RPMI7951 (cell line): ENCODE measurements at places on chromosomes 5 and 9. TPM values are rescaled to one million over a fixed set of nuclear protein-coding genes. Genes with fewer than 3 reads are reported as not detected.

DNA sequence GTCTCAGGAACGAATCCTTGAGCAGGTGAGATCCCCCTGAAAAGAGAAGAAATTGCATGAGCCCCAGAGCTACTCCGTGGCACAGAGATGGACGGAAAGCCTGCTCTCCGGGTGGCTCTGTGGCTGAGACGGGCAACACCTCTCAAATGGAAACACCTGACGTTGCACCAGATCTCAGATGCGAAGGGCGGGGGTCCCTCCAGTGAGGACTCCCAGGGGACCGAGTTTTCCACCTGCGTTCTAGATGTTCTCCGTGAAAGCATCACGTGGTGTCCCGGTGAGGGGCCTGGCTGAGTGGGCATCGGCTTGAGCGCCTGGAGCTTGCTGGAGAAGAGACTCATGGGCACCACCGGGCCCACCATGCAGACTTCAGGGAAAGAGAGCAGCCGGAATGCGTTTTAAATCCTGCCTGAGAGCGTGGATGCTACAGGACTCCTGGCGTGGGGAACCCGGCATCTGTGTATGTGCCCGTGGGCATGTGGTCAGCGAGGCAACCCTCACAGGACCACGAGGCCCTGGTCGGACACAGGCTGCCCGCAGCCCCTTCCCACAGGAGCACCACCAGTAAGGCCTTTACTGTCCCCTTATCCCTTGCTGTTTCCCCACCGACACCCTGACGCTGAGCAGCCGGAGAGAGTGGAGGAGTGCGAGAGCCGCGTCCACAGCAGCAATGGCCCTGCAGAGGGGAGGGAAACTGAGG, 378.4 kb upstream of the IRX4 start:
- no peak for DNase-seq

DNA sequence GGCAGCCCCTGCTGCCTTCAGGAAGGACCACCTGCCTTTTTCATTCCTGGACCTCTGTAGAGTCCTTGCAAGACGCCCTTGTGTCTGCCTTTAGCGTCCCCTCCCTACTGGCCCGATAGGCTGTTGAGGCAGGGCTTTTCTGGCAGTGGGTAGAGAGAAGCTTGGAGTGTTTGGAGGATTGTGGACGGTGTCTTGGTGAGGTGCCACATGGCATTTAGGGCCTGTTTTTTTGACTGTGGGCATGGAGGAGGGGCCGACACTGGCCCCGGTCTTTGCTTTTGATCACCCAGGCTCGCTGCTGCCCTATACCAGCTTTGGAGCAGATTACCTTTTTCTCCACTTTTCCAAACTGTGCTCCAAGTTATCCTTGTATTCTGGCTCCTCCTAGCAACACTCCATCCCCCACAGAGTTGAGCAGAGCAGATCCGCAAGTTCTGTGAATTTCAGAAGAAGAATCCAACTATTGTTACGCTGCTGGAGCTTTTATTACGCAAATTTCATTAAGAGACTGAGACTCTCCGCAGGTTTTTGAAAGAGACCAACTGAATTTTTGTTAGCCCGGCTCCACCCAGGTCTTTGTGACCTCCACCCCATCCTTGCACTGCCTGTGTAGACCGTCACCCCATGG, 34.8 kb upstream of the PRDM12 start:
- DNase-seq = no peak

GRCh38 chr9:109934136-109934856, 154.3 kb downstream of the PALM2AKAP2 start:
- no peak for DNase-seq

DNA sequence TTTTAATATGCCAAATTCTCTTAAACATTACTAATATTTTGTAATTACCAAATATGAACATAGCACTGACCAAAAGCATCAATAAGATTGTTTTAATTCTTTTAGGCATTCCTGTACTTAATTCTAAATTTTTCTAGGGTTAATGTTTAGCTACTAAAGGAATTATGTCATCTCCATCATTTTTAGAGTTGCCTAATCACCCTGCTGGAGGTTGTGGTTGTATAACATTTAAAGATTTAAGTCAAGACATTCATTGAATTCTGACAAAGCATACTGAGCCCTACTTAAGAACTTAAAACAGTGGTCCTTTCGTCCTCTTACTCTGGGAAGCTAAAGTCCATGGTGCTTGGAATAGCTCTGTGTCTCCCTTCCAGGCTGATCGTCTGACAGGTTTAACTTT, 28.1 kb upstream of the DAB2 start:
- no peak for DNase-seq

PCDHGA5 gene
- total RNA-seq = 1.5 and 1.8 TPM in 2 replicates
